ENCODE measurements at places on chromosomes 12 and 14.

DNA sequence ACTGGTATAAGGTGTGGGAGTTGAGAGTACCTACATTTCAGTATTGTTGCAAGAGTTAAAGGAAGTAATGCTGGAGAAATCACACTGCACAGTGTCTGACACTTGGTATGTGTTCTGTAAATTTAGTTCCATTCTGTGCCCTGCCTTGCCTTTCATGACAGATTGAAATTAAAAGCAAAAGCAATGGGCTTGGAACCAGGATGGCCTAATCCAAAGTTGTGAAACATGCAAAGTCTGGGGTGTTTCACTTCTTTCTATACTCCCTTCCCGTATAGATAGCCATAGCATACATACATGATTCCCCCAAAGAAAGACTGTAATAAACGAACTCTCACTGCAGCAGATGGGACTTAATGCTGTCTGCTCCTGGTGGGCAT lies 281.1 kb downstream of the NRXN3 start:
- no peak for DNase-seq

DNA sequence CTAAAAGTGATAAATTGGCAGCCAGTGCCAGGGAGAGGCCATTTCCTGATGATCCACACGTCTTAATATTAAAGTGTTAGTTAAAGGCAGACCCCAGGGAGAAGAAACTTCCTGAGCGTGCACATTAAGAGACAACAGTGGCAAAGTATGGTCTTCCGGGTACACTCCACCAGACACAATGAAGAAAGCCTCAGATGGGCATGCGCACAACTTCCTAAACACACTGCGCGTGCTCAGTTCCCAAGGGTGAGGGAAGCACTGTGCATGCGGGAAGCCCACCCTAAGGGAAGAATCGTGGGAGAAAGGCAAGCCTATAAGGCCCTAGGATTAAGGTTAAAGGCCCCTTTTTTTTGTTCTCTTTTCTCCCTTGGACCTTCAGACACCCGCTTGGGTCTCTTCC lies 140.7 kb upstream of the CDKN3 start:
- DNase-seq: no peak

- DNase-seq: no peak
Measured at GRCh38 chr12:19431407-19432308, 7.6 kb upstream of the AEBP2 start.

DNA sequence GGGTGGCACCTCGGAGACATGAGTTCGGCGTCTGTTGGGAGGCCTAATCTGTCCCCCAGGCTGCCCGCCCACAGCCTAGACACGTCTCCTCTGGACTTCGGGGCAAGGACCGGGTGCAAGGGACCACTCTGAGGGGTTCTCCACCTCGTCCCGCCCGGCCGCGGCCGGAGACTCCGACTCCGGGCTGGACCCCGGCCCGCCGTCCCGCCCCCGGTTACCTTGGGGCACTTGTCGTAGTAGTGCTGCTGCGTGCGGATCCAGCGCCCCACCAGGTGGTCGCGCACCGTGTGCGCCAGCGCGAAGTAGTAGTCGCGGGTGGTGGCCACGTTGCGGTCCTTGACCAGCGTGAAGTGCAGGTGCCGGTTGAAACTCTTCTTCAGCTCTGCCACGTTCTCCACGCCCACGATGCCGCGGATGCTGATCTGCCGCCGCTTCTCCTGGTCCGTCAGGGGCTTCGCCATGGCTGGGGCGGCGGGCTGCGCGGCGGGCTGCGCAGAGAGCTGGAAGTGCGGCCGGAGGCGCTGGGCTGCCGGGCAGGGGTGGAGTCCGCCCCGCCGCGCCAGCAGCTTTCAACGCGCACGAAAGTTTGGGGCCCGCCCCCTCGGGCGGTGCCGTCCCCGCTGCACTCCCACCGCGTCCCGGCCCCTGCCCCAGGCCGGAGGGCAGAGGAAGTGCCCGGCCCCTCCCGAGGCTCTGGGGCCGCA lies at the start of gene PYGL:
Gene PYGL, minus strand, starts transcription at position 541 of the 704 bp plus-strand sequence. Its CDS starts 80 bp downstream, at position 461.
- DNase-seq: no peak

DNA sequence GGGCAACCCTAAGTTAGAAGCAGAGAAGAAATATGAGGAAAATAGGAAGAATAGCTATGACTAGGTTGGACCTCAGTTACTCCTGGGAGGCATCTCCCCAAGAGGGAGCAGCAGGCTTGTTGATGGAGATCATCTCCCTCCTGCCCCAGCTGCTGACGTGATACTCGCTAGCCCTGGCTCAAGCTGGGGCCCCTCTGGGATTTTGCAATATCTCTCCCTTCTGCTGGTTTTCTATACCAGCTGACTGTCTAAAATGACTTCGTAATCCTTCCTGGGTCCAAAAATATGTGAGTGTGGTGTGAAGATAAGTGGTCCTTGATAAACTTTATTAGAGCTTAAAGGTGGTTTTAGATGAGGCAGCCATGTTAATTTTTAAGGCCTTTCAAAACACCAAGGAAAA lies 4.5 kb upstream of the HECTD4 start:
- DNase-seq: peak; percentile 36

DNA sequence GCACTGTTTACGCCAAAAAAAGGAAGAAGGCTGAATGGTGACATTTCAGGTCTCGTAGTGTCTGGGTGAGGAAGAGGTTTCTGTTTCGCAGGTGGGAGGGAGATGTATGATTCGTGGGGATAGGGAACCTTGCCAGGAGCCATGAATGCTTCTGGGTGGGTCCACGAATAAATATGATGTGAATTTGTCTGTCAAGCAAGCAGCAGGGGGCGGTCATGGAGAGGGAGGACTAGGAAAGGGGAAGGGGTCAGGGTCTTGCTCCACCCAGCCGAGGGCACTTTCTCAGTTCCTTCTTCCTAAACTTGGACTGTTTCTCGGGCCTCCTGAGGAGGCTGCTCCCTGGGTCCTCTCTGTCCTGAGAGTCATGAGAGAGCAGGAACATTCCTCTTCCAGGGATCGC lies 72.5 kb downstream of the LGMN start:
- DNase-seq: no peak

DNA sequence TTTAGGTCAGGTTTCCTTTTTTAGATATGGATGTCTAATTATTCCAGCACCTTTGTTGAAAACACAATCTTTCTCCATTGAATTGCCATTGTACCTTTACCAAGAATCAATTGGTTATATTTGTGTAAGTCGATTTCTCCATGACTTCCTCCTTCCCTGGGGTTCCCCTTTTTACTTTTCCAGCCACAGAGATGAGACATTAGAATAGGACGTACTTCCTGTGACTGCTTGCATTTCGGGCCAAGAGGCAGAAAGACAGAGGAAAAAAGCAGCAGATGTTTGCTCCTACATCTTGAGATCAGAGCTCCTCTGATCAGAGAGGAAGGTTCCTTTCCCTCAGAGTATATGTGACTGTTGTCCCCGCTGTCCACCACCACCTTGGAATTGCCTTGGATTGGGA lies 453.7 kb upstream of the RGS6 start:
- DNase-seq: no peak

DNA sequence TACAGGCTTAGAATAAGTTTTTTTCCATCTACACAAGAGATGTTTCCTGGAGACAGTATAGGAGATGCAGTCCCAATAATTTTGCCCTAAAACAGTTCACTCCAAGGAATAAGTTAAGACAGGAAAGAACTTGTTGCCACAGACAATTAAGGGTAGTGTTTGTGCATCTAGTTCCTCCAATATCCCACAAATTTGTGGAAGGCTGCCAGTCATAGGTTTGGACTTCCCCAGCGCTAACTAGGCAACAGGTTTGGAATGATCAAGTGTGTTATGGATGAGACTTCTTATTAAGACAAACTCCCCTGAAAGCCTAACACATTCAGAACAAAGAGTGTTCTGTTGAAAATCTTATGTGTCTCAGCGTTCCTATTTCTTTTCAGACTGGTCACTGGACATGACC lies 611.0 kb downstream of the CCER1 start:
- DNase-seq: no peak

DNA sequence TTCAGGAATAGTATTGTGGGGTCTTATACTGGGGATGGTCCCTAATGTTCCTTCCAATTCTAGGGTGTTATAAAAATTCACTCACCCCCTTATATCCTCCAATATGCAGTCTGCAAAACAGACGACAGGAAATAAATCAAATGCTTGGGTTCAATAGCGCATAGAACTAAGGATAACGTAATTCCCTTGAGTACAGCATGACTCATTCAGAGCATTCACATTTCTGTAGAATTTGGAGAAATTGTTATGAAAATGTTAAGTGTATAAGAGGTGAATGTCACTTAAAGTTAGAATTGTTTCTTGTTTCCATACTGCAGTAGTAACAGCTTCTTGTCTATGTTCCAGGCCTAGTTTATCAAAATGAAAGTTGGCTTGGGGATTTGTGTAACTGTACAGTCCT lies 271.4 kb downstream of the RPS29 start:
- DNase-seq: no peak

- no peak for DNase-seq
Measured at GRCh38 chr14:72715215-72715849, 178.6 kb downstream of the DPF3 start.
